Activated T-cell treated with anti-CD3 and anti-CD28 coated beads, Interleukin-2, amount 50 U/mL, for 72 hours (primary cell): ENCODE measurements at places on chromosomes 3 and 15.

GRCh38 chr15:68335655-68336054, 58.1 kb downstream of the FEM1B start:
- no peak for DNase-seq

GRCh38 chr3:42749025-42749752, 23.9 kb downstream of the CCDC13 start:
- DNase-seq = no peak

GRCh38 chr3:132629928-132630327, 29.7 kb downstream of the ACAD11 start:
- DNase-seq = no peak

GRCh38 chr15:55546718-55547117, 38.7 kb upstream of the DNAAF4 start:
- no peak for DNase-seq

- DNase-seq = no peak
These were observed 50.7 kb upstream of the GOLGA6L2 start for GRCh38 chr15:23497710-23498111.

DNA sequence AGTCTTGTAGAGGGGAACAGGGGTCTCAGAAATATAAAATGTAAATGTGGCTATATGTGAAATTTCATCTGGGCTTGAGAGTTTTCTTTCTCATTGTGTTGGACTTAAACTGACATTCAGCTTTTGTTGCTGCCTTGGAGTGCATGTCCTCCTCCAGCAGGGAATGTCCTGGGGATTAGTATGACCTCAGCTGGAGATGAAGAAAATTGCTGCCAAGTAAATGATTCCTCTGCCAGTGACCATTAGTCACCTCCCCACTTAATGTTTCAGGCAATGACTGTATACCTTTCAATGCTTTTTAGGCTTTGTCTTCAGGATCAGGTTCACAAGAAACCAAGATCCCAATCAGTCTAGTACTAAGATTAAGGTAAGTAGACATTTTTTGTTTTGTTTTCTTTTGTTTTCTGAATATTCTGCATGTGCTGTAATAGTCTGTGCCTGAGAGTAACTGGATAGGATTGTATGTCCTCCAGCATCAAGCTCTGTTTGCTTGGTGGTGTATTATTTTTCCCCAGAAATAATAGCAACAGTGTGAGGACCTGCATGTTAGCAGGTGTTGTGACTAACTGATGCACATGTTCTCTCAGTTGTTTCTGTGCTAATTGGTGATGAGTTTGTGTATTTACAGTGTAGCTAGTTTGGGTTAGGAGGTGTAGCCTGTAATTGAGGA, 18.1 kb upstream of the SLC22A13 start:
- no peak for DNase-seq

- DNase-seq = no peak
These were observed 21.7 kb downstream of the SLMAP start for GRCh38 chr3:57777774-57778173.

GRCh38 chr3:68878322-68878721, 54.0 kb downstream of the TAFA4 start:
- DNase-seq = no peak

DNA sequence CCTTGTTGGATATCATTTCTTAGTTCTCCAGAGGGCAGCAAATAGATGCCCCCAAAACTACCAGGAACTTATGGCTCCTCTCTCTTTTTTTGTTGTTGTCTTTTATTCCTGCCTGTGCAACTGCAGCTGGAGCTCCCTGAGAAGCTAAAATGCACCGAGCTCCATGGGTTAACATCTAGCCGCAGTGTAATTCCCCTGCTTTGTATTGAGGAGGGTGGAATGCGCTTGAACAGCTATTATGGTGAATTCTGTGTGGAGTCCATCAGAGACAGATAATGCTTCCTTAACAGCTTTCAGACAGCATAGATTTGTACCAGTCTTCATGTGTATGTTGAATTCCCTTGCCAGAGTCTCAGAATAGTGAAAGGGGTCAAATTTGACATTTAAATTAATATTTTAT, 475.2 kb upstream of the FRG2C start:
- DNase-seq = no peak

DNA sequence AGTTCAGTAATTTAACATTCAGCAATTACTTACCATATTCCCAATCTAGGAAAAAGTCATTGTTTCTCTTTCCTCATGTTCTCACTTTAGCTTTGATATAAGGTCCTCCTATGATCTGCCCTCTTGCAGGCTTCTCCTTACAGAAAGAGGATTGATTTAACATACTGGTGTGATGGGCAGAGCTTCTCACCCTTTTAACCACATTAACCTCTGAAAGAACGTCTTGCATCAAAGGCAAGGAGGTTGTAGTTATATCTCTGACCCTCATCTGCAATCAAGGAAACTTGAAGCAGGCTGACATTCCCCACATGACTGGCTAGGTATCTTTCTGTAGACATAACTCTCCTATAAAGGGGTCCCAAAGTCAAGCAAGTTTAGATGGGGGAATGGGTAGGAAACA, 39.5 kb downstream of the BTLA start:
- peak; percentile 19 for DNase-seq

GRCh38 chr3:115478359-115478758, 145.0 kb upstream of the GAP43 start:
- DNase-seq = no peak

DNA sequence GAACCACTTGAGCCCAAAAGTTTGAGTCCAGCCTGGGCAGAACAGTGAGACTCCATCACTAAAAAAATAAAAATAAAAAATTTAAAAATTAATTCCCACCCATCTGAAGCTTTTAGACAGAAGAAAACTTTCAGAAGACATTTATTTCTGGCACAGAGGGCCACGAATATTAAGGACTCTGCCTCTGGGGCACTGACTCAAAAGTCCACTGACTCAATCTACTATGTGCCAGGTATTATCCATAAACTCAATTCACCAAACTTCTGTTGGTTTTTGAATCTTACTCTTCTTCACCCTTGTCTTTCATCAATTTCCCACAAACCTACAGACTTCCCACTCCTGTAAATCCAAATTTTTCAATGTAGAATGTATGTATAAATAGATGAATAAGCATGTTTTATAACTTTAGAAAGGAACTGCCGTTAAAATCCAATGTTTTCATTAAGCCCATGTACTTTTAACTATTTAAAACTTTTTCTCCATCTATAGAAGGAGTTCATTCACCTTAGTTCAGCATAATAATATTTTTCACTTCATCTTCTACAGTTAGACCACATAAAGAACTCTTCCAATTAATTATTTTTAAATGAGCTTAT, 19.9 kb downstream of the ATP13A3 start:
- DNase-seq = no peak

DNA sequence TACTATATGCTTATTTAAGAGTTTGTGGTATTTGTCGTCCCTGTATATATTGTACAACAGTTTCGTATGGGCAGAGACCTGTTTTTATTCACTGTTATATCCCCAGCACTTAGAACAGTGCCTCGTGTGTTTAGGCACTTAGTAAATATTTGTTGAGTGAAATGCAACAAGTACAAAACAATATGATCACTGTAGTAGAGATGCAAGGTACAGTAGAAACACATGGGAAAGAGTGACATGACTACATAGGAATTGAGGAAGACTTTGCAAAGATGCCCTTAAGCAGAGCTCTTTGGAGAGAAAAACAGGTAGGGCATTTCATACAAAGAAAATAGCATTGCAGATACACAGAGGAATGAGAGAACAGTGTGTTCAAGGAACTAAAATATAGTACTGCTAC, 18.3 kb downstream of the RASA2 start:
- no peak for DNase-seq

DNA sequence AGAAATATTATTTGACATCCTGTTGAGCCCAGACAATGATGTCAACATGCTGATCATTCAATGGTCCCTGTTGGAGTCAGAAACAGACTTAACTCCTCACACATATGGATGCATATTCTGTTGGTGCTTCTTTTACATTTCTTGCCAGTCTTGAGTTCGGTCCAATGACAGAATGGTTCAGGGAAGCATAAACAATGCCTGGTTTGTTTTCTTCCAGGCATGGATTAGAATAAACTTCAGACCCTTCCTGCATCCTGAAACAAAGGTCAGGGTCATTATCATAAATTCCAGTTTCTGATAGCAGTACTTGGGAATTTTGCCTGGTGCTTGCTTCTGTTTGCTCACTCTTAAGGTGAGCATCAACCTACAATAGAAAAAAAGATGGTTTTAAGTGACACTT, 33.3 kb downstream of the BTLA start:
- no peak for DNase-seq

DNA sequence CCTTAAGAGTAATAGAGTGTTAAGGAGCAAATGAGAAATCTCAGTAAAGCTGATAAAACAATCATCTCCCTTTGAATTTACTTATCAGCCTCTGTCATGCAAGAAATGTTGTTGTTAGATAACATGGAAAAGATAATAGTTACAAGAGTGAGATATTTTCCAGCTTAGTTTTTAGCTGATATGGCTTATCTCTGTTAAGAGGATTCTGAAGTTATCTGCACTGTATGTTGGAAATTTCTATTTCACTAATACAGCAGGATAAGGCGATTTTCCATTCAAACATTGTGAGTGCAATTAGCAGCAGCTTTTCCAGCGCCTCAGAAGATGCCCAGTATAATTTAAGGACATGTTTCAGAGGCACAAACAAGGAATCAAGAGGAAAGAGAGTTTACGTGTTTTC, 262.9 kb downstream of the CNTN6 start:
- no peak for DNase-seq

- no peak for DNase-seq
These were observed 89.5 kb upstream of the CHD2 start for GRCh38 chr15:92810418-92811138.

DNA sequence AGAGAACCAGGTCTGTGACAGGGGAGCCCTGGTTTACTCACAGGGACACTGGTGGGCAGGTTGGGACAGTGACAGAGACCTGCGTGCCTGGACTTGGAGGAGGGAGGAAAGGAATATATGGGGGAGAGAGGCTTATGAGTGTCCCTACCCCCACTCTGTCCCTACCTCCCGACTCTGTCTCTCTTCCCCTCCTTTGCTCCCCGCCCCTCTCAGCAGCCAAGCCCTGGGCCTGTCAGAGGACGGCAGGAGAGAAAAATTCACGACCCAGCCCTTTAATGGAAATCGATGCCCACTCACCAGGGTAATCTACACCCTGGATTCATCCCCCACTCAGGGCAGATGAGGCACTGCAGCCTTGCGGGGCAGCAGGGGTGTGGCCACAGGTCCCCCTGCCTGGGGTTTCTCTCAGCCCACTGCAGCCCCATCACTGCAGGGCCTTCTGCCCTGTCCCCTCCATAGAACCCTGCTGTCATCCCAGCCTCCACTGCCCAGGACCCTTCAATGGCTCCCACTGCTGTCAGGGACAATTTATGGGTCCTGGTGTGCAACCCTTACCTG, 135.9 kb upstream of the LINGO1 start:
- DNase-seq = no peak

DNA sequence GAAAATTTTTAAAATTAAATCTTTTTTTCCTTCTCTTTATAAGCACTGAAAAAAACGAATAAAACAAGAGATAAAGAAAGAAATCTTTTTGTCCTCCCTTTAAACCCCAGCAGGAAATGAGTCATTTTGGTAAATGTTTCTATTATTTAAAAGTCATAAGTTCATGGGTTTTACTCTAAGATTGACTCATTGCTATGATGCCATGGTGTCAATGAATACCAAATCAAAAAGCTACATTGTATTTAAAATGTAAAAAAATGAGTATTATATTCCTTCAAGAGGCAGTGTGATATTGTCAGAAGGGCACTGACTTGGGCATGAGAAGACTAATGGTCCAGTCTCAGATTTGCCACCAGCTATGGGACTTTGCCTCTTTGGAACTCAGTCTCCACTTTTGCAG, 303.4 kb upstream of the DNAJC19 start:
- DNase-seq = no peak

- no peak for DNase-seq
These were observed 192.6 kb downstream of the TCF12 start for GRCh38 chr15:57111002-57111401.

DNA sequence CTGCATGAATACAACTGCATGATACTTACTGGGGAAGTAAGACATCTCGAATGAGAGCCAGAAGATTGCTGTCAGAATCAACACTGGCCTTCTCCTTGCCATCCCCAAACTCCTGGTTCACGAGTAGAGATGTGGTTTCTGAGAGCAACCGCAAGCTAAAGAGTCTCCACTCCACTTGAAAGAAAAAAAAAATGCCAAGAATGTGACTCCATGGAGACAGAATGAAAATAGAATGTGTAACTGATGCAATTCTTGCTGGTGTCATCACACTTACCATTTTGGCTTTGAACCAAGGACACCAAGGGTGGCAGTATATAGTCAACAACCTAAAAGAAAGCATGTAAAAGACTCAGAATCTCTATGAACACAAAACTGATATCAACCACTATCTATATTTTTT, 280.4 kb downstream of the ULK4 start:
- no peak for DNase-seq

DNA sequence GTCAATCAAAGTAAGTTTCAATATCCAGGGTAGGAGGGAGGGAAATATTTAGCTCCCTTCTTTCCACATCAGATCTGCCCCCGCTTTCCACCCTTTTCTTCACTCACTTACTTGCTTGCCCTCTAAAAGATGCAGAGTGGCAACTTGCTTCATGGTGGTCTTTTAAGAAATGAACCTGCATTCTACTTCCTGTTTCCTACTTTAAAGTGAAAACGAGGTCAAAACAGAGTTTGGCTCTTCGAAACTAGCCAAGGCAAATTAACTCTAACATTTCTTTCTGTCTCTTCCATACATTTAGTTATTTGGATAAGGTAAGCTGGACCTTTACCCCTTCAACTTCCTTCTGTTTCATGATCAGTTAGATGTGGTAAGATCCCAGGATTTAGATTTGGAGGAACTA, 34.2 kb upstream of the PEX5L start:
- DNase-seq = no peak

DNA sequence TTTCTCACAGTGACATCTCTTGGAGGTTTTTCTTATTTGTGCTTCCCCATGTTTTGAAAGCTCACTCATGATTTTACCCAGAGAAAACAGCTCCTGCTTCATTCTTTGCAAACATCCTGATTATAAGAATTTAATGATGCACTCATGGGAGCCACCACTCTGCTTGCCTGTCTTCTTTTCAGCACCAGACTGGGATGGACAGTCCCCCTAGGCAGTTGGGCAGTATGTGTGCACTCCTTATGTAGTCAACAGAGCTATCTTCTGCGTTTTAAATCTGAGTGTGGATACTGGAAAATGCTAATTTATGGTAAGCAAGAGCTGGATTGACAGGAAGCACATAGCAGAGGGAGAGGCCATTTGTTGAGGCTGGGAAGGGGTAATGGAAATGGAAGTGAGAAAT, 276.1 kb downstream of the AGBL1 start:
- no peak for DNase-seq

- DNase-seq = no peak
These were observed 61.4 kb downstream of the IL12A start for GRCh38 chr3:160049988-160050387.

- no peak for DNase-seq
These were observed 27.8 kb downstream of the RORA start for GRCh38 chr15:61201322-61201721.

- no peak for DNase-seq
These were observed 241.2 kb downstream of the PYDC2 start for GRCh38 chr3:191702121-191702520.

GRCh38 chr3:93969443-93969842, 4.3 kb downstream of the PROS1 start:
- DNase-seq = no peak
